ENCODE measurements at places on chromosomes 5 and 9. TPM values are rescaled to one million over a fixed set of nuclear protein-coding genes. Genes with fewer than 3 reads are reported as not detected.

Gene OR13F1
- total RNA-seq: not detected

Gene CD74
- 325 TPM for total RNA-seq

Gene RUSC2
- total RNA-seq: 6.9 TPM

Gene FAM219A
- total RNA-seq: 16.3 TPM

Gene TMEM252
- total RNA-seq: not detected

Gene SUSD3
- total RNA-seq: 40.9 TPM

Gene CAMLG
- total RNA-seq: 28.2 TPM

Gene FREM1
- not detected for total RNA-seq

Gene CYLC2
- not detected for total RNA-seq

Gene HAVCR1
- 2.2 TPM for total RNA-seq

Gene NUTM2F
- not detected for total RNA-seq

Gene PCDHGA4
- total RNA-seq: 0.37 TPM

Gene CBY3
- 0.63 TPM for total RNA-seq

Gene ZNF483
- total RNA-seq: 1.8 TPM

Gene CCNI2
- total RNA-seq: 42.7 TPM

Gene GMCL2
- 0.07 TPM for total RNA-seq

Gene MAST4
- total RNA-seq: 18.3 TPM

Gene NIM1K
- 0.97 TPM for total RNA-seq

Gene PRSS3
- total RNA-seq: not detected

Gene SV2C
- total RNA-seq: not detected

All from activated CD4-positive, alpha-beta T cell treated with anti-CD3 and anti-CD28 coated beads, Interleukin-2, amount 10 ng/mL, durations not matched to agents 24 days and 14 days (primary cell).